Lung microvascular endothelial cell (primary cell): ENCODE measurements at places on chromosomes 12 and 14. TPM values are rescaled to one million over a fixed set of nuclear protein-coding genes. Genes with fewer than 3 reads are reported as not detected.

Gene GPR84
- under 0.01 TPM in 1 of 2 replicates, not detected in the other for total RNA-seq

Gene DCAF5
- 8.5 and 11.5 TPM in 2 replicates for total RNA-seq

DNA sequence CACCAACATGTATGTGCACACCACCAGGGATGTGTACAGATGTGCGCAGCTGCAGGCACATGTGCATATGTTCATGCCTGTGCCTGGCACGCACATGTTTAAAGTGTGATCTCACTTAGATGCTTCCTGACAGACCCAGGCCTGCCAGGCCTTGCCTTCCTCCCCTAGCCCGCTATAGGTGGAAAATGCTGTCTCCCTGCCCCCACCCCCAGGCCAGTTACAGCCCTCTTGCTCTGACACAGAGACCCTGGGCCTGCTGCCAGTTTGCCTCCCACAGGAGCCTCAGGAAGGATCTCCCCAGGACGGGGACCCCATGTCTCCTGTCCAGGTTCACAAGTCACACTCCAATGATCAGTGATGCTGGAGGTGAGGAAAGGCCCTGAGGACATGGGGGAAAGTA is 21.6 kb downstream of the FIGNL2 start:
- no peak for DNase-seq

Gene TSPAN9
- 74.1 and 83.7 TPM in 2 replicates for total RNA-seq

- DNase-seq, result peak; percentile 39
These were observed 10.2 kb upstream of the SERPINA9 start for GRCh38 chr14:94485944-94486841.

DNA sequence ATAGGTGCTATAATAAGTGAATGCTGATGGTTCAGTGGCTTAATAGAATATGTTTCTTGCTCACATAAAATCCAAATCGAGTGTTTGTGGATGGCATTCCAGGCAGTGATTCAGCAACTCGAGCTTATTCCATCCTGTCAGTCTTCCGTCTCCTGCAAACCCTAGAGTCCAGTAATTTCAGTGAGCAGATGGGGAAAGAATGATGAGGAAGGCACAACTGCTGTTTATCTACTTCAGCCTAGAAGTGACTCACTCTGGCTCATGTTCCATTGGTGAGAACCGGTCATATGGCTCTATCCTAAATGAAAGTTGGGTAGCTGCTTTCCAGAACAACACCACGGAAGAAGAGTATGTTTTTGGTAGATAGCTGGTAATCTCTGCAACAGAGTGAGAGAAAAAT is 421.8 kb upstream of the PDE3A start:
- DNase-seq, result peak; percentile 92

GRCh38 chr14:101151226-101151926 is 247.9 kb upstream of the RTL1 start:
- DNase-seq, result no peak
